ENCODE measurements at places on chromosomes 16 and 17.

DNA sequence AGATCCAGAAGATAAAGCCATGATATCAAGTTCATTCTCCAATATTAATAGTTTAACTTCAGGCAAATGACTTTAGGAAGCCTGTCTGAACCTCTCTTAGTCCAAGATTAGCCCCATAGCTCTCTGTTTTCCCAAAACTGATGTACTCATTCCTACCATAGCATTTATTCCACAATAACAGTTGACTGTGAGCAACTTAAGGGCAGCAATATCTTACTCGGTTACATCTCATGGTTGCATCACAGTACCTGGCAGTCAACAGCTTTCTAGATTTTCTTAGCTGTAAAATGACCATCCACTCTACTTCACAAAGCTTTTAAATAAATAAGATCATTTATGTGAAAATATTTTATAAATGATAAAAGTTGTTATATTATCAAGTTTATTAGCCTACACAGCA is 58.2 kb upstream of the STAC2 start:
- DNase-seq: no peak

GRCh38 chr17:77127735-77128361 is 12.9 kb upstream of the SEC14L1 start:
- peak; percentile 26 for DNase-seq

DNA sequence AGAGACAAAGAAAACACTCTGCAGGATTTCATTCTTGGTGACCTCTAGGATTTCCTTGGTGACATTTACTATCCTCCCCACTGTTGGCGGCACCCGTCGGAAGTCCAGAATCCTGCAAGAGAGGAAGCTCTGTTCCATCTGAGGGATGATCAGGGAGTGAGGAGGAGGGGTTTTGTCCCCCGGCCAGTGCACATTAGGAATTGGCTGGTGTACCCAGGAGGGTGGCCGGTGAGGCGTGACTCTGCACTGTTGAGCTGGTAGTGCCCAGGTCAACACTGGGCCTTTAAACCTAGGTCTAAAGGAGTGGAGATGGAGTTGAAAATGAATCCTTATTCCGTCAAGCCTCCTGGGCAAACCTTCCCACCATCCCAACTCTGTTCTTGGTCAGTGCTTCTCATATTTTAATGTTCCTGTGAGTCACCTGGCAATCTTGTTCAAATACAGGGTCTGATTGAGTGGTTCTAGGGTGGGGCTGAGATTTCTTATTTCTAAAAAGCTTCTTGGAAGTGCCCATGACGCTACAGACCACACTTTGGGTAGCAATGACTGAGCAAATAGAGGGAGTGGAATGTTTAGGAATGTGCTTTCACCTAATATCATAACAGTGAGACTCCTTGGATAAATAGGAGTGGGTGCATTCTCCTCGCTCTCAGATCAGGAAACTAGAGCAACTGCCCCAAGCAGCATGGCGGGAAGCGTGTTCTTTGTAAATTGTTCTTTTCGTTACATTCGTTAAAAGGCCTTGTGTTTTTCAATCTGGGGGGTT is 30.7 kb downstream of the PRKAR1A start:
- no peak for DNase-seq

- DNase-seq: no peak
Observed at GRCh38 chr17:31845291-31845690, 13.8 kb downstream of the COPRS start.

DNA sequence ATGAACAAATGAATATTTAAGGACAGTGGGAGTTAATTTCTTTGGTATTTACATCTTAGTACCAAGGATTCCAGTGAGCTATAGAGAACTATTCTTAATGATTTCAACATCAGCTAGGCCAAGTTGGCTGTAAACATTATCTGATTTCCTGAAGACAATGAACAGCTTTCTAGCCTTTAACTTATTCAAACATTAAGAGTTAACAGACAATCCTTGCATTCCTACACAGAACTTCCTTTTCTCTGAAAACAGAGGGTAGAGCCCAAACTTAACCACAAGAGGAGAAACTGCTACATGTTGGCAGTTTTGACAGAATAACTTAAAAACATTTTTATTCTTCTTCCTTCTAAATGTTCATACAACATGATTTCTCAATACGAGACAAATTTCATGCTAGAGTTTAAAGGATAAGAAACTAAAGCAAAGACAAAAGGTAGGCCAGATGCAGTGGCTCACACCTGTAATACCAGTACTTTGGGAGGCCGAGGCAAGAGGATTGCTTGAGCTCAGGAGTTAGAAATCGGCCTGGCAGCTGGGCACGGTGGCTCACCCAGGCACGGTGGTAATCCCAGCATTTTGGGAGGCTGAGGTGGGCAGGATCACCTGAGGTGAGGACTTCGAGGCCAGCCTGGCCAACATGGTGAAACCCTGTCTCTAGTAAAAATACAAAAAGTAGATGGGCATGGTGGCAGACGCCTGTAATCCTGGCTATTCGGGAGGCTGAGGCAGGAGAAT is 4.4 kb downstream of the CRLF3 start:
- no peak for DNase-seq

DNA sequence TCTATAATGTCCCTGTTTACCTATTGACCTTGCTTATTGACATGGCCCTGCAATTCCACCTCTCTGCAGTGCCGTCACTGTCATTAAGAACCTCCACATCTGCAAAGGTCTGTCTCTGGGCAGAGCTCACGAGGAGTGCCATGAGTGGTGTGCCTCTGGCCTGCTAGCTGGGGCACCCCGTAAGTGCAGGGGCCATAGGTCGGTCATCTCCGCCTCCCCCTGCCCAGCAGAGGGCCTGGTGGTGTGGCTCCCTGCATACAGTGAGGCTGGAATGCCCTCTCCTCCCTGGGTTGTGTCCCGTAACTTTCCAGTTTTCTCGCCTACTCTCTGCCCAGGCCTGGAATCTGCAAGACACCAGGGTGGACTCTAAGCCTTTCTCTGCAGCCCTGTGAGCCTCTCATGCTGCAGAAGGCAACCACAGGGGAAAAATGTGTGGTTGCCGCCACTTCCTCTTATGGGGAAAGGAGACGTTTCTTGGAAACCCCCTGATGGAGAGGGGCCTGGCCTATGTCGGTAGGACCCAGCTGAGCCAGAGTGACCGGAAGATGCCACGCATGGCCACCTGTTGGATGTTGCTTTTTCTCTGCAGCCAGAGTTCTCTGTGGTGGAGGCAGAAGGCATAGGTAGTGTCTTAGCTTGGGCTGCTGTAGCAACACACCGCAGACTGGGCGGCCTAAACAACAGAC is 2.7 kb upstream of the SNX20 start:
- DNase-seq: no peak

DNA sequence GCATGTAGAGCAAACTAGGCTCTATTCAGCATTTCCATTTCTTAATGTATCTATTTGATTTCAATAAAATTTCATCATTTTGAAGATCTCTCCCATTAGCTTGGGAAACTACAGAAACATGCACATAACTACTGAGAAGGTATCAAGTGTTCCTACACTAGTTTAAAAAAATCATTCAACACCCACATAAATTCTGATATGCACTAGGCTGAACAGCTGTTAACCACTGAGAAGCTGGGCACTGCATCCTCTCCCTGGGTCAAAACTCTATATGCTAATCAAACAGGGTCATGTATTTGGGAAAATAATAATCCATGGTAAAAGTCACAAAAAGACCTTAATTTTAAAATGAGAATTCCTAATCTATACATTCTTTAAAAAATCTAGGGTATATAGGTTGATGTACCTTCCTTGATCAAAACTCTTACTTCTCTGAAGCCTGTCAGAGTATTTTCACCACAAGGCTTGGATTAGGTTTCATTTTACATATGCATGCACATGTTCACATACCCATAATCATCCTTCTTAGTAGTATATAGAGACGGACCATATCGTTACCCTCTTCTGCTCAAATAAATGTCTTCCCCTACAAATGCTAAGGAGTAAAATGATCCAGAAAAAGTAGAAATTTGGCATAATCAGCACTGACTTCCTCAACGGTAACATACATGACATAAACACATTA is 57.2 kb downstream of the KANSL1 start:
- no peak for DNase-seq

DNA sequence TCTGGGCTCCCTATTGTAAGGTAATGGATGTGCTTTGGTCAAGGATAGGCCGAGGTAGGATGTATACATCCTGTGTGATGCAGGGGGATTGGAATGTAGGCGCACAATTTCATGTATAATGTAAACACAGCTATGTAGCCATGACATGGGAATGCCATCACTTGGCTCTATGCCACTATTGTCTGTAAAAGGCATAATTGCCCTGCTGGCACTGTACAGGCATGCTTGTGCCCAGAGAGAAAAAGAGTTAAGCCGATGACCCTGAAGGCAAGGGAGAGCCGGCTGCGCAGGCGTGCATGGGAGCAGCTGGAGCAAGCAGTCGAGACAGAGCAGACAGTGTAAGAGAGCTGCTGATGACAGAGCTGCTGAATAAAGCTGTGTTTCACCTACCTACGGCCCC is 212.5 kb upstream of the CPHXL start:
- DNase-seq: no peak

DNA sequence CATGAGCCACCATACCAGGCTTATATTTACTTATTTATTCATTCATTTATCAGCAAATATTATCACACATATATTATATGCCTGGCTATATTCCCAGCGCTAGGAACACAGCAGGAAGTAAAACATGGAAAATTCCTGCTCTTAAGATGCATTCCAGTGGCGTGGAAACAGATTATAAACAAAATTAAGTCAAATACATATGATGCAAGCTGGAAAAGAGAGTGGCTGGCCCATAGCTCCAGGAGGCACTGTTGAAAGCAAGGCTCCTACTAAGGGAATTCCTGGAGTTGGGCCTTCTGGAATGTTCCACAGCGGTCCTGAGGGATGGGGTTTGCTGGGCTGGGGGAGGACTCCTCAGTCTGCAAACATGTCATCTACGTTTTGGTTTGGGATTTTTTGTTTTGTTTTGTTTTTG is 18.4 kb downstream of the ADCY9 start:
- no peak for DNase-seq

- no peak for DNase-seq
Observed at GRCh38 chr17:44374306-44375195, 10.9 kb upstream of the FAM171A2 start.

GRCh38 chr16:17281052-17281451 is 189.7 kb downstream of the XYLT1 start:
- DNase-seq: no peak

DNA sequence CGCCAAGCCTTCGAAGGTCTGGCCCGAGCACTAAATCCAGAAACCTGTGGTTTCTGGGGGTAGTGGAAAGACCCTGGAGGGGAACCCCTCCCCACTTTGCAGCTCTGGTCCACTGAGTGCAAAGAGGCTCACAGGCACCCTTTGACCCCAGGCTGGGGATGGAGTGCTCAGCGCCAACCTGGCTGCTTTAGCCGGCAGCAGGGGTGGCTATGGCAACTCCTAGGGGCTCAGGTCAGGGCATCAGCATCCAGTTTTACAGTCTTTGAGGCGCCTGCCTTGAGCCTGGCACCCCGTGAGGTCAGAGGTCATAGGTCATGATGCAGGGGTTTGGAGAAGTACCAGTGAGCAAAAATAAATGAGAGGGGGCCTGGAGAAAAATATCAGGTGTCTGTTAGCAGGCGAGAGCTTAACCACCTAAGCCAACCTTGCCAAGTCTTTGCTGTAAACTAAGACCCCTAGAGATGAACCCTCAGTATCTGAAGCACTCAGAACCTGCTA is 17.9 kb downstream of the CA7 start:
- DNase-seq: no peak

- DNase-seq: no peak
Observed at GRCh38 chr16:64295466-64295865, 826.4 kb downstream of the CDH11 start.

Measured in stimulated activated CD8-positive, alpha-beta memory T cell treated with anti-CD3 and anti-CD28 coated beads, Interleukin-4, amount 100 ng/mL, for 1 hour (primary cell).